ENCODE measurements at places on chromosomes 5 and 9.

DNA sequence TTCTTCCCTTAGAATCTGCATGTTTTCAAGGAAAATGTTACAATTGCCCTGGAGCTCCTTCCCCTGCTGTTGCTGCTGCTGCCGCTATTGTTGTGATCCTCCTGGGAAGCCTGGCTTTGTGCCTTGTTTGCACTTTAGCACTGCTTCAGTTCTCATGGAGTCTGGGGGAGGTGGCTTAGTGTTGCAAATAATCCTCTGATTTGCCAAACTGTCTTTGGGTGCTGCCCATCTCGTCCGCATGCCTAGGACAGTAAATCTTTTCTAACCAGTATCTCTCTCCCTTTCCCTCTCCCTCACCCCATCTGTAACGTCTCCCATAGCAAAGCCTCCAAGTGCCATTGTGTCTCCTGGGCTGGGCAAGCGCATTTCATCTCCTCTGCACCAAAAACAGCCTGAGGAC is 30.3 kb downstream of the FAM240B start:
- H3K4me3 ChIP-seq: no peak overlapping the region
- no peak for DNase-seq
- H3K36me3 ChIP-seq: no peaks in the 10 kb centered on the region

DNA sequence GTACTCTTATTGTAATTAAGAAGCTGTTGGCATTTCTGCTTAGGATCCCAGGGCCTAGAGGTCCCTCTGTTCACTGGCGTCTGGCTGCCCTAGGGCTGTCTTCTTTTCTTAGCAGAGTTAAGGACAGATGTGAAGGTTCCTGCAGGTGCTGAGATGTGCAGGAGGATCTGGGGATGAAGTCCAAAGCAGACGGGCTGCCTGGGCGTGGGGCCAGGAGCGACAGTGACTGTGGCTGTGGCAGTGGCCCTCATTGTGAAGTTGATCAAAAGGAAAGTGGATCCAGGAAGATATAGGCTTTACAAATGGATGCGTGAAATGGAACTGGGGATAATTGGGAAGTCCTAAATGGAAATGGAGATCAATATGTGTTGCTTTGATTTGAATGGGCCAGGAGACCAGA is 19.1 kb upstream of the SH3PXD2B start:
- H3K27me3 ChIP-seq: peaks cover 5% of the 10 kb centered on the region
- DNase-seq: no peak
- no peaks in the 10 kb centered on the region for H3K36me3 ChIP-seq
- H3K4me1 ChIP-seq: no peaks in the 10 kb centered on the region

DNA sequence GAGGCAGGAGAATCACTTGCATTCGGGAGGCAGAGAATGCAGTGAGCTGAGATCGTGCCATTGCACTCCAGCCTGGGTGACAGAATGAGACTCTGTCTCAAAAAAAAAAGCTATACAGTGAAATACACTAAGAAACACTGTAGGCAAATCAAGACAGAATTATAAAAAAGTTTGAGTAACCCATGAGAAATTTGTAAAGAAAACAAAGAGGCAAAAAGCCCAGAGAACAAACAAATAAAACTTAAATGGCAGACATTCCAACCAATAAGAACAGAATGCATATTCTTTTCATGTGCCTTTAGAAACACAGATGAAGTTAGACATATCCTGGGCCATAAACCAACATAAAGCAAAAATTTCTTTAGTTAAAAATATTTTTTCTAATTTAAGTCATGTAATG is 30.6 kb downstream of the ZNF169 start:
- no peak overlapping the region for H3K27ac ChIP-seq
- H3K36me3 ChIP-seq: peaks cover 1% of the 10 kb centered on the region
- DNase-seq: no peak

GRCh38 chr9:69532396-69532795 is 139.8 kb downstream of the APBA1 start:
- no peaks in the 10 kb centered on the region for H3K4me1 ChIP-seq
- H3K27me3 ChIP-seq: no peaks in the 10 kb centered on the region
- no peak overlapping the region for H3K4me3 ChIP-seq
- no peaks in the 10 kb centered on the region for H3K36me3 ChIP-seq

- no peak overlapping the region for H3K4me3 ChIP-seq
- H3K36me3 ChIP-seq: no peaks in the 10 kb centered on the region
- H3K27me3 ChIP-seq: no peaks in the 10 kb centered on the region
- DNase-seq: no peak
- H3K4me1 ChIP-seq: peaks cover 51% of the 10 kb centered on the region
Measured at GRCh38 chr9:94875300-94876020, 149.0 kb downstream of the AOPEP start.

DNA sequence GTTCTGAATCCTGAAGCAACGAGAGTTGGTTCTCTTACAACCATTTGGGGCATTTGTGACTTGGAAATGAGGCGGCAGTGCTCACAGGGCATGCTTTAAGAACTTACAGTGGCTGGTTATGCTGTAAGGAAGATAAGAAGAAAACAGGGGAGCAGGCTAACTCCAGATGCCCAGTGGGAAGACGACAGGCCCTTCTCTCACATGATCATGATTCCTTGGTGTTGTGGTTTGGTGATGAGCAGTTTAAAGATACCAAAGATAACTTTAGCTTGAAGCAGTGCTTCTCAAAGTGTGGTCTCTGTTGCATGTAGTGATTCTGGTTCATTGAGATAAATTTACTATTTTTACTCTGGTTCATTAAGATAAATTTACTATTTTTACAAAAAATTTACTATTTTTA is 2.6 kb upstream of the HABP4 start:
- no peak overlapping the region for H3K4me3 ChIP-seq
- no peak overlapping the region for H3K27ac ChIP-seq
- H3K36me3 ChIP-seq: no peaks in the 10 kb centered on the region
- no peak for DNase-seq
- peaks cover 10% of the 10 kb centered on the region for H3K4me1 ChIP-seq

DNA sequence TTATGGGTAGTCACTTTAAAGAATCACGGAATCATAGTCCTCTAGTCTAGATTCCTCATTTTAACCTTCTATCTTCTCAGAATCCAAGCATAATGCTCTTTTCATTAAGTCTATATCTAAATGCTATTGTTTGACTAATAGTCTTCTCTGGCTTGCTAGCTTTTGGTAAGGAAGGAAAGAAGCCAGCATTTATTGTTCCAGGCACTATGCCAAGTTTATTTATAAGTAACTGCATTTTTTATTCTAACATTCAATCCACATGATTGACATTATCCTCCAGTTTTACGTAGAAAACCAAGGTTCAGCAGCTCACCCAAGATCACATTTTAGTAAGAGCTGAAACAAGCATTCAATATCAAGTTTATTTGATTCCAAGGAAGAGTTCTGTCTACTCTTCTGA is 254.2 kb downstream of the SAXO1 start:
- no peaks in the 10 kb centered on the region for H3K36me3 ChIP-seq
- no peak overlapping the region for H3K4me3 ChIP-seq
- no peak for DNase-seq
- H3K27me3 ChIP-seq: no peaks in the 10 kb centered on the region
- no peaks in the 10 kb centered on the region for H3K4me1 ChIP-seq

DNA sequence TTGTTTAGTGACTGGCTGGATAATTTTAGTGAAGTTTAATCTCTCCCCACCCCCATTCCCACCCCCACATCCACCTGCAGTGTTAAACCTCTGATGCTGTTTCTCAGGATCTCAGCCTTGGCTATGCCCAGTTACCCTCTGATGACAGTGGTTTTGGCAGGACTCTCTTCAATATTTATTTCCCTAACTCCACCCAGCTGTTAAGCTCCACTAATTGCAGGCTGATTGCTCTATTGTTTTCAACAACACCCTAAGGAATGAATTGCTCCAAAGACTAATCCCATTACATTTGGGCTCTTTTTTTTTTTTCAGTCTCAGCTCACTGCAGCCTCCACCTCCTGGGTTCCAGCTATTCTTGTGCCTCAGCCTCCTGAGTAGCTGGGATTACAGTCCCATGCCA is 46.3 kb downstream of the PHAX start:
- H3K27me3 ChIP-seq: no peaks in the 10 kb centered on the region
- H3K27ac ChIP-seq: no peak overlapping the region
- no peaks in the 10 kb centered on the region for H3K36me3 ChIP-seq

- no peak overlapping the region for H3K27ac ChIP-seq
- H3K4me3 ChIP-seq: no peak overlapping the region
- peaks cover 100% of the 10 kb centered on the region for H3K27me3 ChIP-seq
- H3K4me1 ChIP-seq: peaks cover 10% of the 10 kb centered on the region
Measured at GRCh38 chr5:88689668-88690408, 193.1 kb downstream of the MEF2C start.

GRCh38 chr5:122874179-122874875 is 28.9 kb downstream of the SNX24 start:
- H3K36me3 ChIP-seq: no peaks in the 10 kb centered on the region
- no peaks in the 10 kb centered on the region for H3K4me1 ChIP-seq
- DNase-seq: no peak

DNA sequence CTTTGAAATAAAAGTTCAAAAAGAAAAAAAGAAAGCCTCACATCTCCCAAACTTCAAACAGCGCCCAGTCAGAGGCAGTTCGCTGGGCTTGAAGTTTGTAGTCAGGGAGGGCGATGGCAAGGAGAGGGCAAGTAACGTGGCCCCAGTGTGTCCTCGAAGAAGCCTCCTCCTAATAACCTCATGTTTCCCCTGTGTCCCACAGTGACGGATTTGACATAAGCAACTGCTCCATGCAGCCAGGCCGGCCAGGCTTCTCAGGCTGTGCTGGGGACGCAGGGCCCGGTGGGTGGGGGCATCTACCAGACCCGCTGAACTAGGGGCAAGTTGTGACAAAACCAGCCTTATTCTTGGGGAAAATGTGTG is 172.2 kb downstream of the ERCC6L2 start:
- no peak overlapping the region for H3K4me3 ChIP-seq
- no peaks in the 10 kb centered on the region for H3K36me3 ChIP-seq
- no peak overlapping the region for H3K27ac ChIP-seq
- no peak for DNase-seq
- peaks cover 8% of the 10 kb centered on the region for H3K27me3 ChIP-seq
- no peaks in the 10 kb centered on the region for H3K4me1 ChIP-seq

- no peak overlapping the region for H3K27ac ChIP-seq
- no peak overlapping the region for H3K4me3 ChIP-seq
- no peaks in the 10 kb centered on the region for H3K36me3 ChIP-seq
- DNase-seq: no peak
- no peaks in the 10 kb centered on the region for H3K4me1 ChIP-seq
Measured at GRCh38 chr9:16752601-16753000, 117.9 kb downstream of the BNC2 start.

- H3K36me3 ChIP-seq: peaks cover 3% of the 10 kb centered on the region
- no peaks in the 10 kb centered on the region for H3K27me3 ChIP-seq
- H3K4me1 ChIP-seq: peaks cover 38% of the 10 kb centered on the region
- peak overlapping the region; percentile 77 for H3K27ac ChIP-seq
- no peak overlapping the region for H3K4me3 ChIP-seq
Measured at GRCh38 chr9:94929369-94929756, 202.9 kb downstream of the AOPEP start.

DNA sequence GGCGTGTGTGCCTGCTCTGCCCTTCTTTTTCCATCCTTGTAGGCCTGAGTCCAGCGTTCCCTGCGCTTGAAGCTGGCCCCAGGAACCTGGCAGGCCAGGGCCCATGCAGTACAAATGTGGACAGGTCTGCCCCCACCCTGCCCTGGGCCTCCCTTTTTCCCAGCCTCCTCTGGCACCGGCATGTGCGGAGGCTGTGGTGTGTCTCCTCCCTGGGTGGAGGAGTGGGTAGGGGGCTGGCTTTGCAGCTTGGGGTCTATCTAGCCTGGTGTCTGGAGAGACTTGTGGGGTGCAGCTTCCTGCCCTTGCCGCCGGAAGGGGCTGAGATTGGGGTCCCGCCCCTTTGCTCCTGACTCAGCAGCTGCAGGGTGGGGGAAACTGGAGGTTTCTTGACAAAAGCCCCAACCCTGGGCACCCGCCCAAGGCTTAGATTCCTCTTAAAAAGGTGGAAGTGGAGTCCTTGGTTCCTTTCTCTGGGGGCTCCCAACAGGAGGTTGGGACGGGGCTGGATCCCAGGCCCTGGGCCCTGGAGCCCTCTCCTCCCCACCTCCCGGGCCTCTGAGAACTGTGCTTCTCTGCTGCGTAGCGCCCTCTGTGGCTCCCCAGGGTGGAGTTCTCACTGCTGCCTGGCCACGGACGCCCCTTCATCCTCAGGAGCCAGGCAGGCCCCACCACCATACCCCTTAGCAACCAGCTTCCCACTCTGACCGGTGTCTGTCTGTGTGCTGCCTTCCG is 18.0 kb downstream of the RXRA start:
- H3K36me3 ChIP-seq: peaks cover 5% of the 10 kb centered on the region
- no peak for DNase-seq
- no peaks in the 10 kb centered on the region for H3K27me3 ChIP-seq
- H3K4me3 ChIP-seq: peak overlapping the region; percentile 41
- H3K4me1 ChIP-seq: peaks cover 24% of the 10 kb centered on the region

DNA sequence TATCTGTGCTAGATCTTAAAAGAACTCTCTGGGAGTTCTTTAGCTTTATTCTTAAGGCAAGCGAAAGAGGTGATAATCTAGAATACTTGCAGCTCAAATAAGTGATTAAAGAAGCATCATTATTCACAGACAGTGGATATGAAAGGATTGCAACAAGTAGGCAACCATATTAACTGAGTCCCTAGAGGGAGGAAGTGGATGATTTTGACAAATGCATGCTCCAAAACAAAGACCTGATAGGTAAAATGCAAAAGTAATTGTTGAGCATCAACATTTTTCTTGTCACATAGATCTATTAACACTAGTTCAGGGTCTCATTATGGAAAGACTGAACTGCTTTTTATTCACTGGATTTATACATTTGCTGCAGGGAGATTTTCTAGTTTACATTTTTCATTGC is 109.1 kb downstream of the EDIL3 start:
- no peak overlapping the region for H3K27ac ChIP-seq
- no peaks in the 10 kb centered on the region for H3K36me3 ChIP-seq
- DNase-seq: no peak
- H3K4me1 ChIP-seq: no peaks in the 10 kb centered on the region

DNA sequence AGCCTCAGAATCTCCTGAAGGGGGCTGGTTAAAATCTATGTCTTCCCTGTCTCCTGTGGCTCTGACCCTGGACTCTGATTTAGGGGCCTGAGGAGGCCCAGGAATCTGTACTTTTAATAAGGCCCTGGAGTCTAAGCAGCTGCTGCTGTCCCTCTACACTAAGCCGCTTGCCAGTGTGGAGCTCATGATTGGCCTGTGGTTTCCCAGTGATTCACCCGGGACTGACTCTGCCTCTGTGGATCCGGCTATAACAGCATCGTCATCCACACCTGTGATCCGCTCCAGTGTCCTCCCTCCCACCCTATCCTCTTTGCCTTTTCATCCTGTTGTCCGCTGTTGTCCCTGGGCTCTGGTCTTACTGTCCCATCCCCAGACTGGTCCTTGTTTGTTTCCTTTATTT is 3.7 kb downstream of the SLC31A2 start:
- no peak overlapping the region for H3K4me3 ChIP-seq
- peaks cover 36% of the 10 kb centered on the region for H3K4me1 ChIP-seq
- peaks cover 20% of the 10 kb centered on the region for H3K36me3 ChIP-seq
- peak overlapping the region; percentile 74 for H3K27ac ChIP-seq
- no peaks in the 10 kb centered on the region for H3K27me3 ChIP-seq
